ENCODE measurements at places on chromosomes 3 and 15.

DNA sequence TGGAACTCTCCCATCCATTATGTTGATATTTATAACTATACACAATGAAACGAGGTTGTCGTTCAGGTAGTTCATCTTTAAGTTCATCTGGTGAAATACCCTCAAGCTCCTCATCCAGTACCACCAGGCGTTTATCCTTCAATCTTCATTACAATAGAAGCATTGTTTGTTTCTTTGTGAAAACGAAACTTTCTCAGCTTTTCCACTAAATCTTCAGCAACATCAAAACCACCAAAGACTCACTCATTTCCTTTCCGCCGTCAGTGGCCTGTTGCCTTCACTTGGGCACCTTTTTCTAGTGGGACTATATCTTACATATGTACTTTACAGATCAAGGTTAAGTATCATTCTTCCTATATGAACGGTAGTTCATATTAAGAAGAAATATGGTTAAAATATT, 44.1 kb upstream of the TFG start:
- no peak for DNase-seq

GRCh38 chr3:172293093-172293492, 155.2 kb downstream of the GHSR start:
- DNase-seq, result no peak

DNA sequence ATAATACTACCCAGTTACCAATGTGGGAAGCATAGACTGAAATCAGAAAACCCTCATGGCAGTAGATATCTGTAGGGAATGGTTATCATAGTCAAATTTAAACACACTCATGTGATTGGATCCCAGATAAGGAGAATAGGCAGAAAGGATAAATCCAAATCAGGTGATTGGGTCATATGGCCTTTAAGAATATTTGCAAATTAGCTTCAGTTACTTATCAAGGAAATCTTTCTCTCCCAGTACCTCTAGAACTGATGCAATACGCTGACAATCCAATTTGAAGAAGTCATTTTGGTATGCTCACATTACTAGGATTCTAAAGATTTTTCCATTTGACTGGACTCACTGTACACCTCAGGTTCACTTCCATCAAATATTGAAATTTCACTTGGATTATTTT, 87.7 kb upstream of the MNS1 start:
- no peak for DNase-seq

DNA sequence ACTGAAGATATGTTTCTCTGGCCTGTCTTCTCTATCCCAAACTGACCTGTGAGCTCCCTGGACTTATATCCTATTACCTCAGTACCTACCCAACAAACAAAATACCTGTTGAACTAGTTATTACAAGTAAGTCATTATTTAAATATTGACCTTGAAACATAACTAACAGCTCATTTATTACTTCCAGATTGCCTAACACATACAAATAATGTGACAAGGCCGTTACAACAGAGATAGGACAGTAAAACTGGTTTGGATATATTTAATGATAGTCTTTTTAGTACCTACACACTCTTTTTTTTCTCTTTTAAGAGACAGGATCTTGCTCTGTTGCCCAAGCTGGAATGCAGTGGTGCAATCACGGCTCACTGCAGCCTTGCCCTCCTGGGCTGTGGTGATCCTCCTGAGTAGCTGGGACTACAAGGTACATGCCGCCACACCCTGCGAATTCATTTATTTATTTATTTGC, 145.0 kb downstream of the ADAM10 start:
- no peak for DNase-seq

GRCh38 chr3:142904639-142905436, 16.0 kb upstream of the PCOLCE2 start:
- DNase-seq, result no peak
